ENCODE measurements at places on chromosomes 3 and 15.

DNA sequence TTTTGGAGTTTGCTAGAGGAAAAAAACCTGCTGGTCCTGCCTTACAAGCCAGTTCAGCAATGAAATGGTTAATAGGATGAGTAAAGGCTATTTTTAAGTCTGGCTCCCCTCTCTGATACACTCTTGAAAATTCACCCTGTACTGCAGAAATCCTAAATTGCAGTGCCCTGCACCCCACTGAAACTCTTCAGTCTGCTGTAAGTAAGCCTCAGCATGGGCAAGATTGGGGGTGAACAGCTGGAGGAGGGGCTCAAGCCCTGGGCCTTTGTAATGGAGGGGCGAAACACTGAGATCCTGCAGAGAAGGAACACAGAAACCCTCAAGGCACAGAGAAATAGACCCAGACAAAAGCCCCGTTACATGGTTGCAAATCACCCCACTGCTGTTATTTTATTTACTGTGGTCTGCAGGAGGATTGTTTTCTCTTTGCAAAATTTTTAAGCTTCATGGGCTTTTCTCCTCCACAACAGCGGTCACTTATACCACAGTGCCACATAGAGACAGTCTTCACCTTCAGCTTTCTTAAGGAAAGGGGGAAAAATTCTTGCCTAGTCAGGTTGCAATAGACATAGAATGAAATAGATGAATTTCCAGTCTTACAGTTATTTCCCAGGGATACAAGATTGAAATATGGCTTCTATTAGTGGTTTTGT lies 45.0 kb downstream of the SOX2 start:
- DNase-seq, result no peak

GRCh38 chr3:183514021-183514420 lies 41.5 kb downstream of the KLHL6 start:
- DNase-seq, result no peak

- peak; percentile 99 for DNase-seq
Measured at GRCh38 chr3:182118066-182118465, 406.3 kb downstream of the SOX2 start.

GRCh38 chr15:94631608-94632007 lies 400.2 kb downstream of the MCTP2 start:
- DNase-seq, result no peak

DNA sequence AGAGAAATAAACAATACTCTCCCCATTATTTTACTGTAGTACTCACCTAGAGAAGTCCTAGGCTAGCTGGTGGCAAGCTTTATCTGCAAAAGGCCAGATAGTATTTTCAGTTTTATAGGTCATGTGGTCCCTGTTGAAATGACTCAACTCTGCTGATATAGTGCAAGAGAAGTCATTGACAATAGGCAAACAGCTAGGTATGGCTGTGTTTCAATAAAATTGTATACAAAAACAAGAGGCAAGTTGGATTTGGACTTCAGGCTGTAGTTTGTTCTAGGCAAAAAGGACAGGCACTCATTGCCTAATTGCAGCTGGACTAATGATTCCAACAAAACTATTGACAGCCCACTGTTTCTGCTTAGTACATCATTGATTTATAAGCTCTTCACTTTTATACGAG lies 328.0 kb upstream of the PDZRN3 start:
- no peak for DNase-seq

GRCh38 chr15:30930422-30930821 lies 26.7 kb downstream of the FAN1 start:
- no peak for DNase-seq

GRCh38 chr3:67005974-67006373 lies 7.9 kb downstream of the KBTBD8 start:
- DNase-seq, result no peak

GRCh38 chr3:173268781-173269180 lies 127.7 kb upstream of the SPATA16 start:
- DNase-seq, result no peak

GRCh38 chr3:28077572-28077971 lies 163.8 kb upstream of the CMC1 start:
- DNase-seq, result peak; percentile 7

- peak; percentile 91 for DNase-seq
Measured at GRCh38 chr3:49339941-49340800, at the start of gene USP4. TSS of gene USP4 (minus strand) at chr3:49340053. CDS start at chr3:49340024, 29 bp downstream.

- peak; percentile 59 for DNase-seq
Measured at GRCh38 chr15:73851689-73852088, 21.7 kb upstream of the TBC1D21 start.

GRCh38 chr15:64897345-64897985 lies 14.2 kb upstream of the ANKDD1A start:
- DNase-seq, result peak; percentile 43

DNA sequence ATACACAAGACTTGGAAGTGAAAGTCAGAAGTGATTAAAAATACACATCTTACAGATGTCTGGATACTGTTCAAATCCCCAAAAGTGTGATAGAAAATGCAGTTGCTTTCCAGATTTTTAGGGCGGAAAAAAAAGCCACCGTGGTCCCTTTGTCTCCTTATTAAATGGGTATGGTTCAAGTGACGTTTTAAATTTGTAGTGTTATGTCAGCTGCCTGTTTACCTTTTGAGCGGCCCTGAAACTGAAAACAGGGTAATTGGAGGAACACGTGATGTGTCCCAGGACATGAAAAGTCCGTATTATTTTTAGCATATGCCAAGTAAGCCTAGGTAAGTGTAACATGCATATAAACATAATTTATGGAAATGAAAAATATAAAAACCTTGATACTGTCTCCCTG lies 109.0 kb upstream of the PDZRN3 start:
- no peak for DNase-seq

DNA sequence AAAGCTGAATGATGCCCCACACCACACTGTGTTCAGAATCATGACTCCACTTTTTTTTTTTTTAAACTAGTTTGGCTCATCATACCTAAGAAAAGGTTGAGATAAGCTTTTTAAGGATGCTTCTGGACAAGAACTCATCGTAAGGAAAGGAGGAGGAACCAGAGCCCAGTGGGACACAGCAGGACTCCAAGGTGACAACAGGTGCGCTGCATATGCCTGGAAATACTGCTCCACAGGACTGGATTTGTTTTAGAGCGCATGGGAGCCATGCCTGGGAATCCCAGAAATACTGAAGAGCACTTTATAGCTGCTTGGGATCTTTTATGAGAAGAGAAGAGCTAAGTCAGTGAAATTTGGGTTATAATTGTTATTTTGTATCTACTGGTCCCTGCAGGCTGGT lies 93.4 kb downstream of the NEDD4 start:
- no peak for DNase-seq

DNA sequence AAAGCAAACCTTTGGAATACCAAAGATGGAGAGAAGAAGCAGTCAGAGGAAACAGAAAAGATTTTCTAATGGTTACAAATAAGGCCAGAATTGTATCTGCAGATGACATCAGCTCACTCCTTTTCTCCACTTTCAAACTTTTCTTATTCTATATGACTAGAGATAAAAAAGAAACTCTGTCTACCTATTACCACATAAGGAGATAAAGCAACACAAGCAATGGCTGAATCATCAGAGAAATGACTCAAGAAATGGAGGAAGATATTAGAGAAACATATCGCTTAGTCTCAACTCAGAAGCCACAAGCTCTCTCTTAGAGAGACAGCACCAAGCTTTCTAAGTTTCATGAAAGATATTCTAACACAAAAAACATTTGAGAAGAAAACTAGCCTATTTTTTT lies 784.0 kb downstream of the ZPLD1 start:
- peak; percentile 16 for DNase-seq

GRCh38 chr15:27706300-27706699 lies 392.8 kb downstream of the OCA2 start:
- DNase-seq, result no peak

DNA sequence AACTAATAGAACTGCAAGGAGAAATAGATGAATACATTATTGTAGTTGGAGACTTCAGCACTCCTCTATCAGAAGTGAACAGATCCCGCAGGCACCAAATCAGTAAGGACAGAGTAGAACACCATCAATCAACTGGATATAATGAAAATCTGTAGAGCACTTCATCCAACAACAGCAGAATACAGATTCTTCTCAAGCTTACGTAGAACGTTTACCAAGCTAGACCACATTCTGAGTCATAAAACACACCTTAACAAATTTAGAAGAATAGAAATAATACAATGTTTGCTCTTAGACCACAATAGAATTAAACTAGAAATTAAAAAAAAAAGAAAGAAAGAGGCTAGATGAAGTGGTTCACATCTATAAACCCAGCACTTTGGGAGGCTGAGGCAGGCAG lies 70.7 kb upstream of the NEDD4 start:
- no peak for DNase-seq

- peak; percentile 22 for DNase-seq
Measured at GRCh38 chr15:49225572-49226281, 55.7 kb downstream of the GALK2 start.

- no peak for DNase-seq
Measured at GRCh38 chr15:101463270-101463669, 26.2 kb downstream of the PCSK6 start.

- DNase-seq, result no peak
Measured at GRCh38 chr3:141266186-141266585, 34.6 kb downstream of the PXYLP1 start.

GRCh38 chr3:88059380-88060170 lies 520 bp downstream of the ZNF654 start:
- no peak for DNase-seq

- no peak for DNase-seq
Measured at GRCh38 chr15:69951256-69951897, 146.3 kb downstream of the TLE3 start.

GRCh38 chr3:186510374-186511079 lies 33.7 kb downstream of the CRYGS start:
- no peak for DNase-seq

- DNase-seq, result no peak
Measured at GRCh38 chr3:112813016-112813415, 33.6 kb downstream of the CD200R1L start.

- peak; percentile 64 for DNase-seq
Measured at GRCh38 chr3:16906682-16907081, 21.9 kb downstream of the PLCL2 start.

GRCh38 chr3:170641510-170642236 lies 55.8 kb upstream of the SLC7A14 start:
- DNase-seq, result no peak

DNA sequence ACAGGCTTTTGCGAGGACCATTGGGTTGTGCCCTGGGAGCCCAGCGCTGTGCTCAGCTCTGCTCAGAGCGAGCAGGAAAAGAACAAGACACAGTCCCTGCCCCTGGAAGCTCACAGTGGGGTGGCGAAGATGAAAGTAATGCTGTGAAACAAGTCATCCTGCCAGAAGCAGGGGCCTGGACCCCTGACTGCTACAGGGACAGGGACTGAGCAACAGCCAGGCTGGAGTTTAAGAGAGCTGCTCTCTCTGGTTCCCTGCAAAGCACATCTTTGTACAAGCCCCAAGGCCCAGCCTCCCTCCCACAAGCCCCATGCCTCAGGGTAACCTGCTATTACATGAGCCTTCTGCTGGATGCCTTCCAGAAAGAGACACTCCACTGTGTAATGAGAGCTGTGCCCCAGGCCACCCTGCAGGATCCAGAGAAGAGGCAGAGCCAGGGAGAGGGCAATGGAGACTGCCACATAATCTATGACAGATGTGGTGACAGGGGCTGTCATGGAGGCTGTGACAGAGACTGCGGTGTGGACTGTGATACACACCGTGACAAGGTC lies 7.1 kb upstream of the HCN4 start:
- DNase-seq, result no peak

- no peak for DNase-seq
Measured at GRCh38 chr3:11909726-11910125, 63.0 kb upstream of the TAMM41 start.

DNA sequence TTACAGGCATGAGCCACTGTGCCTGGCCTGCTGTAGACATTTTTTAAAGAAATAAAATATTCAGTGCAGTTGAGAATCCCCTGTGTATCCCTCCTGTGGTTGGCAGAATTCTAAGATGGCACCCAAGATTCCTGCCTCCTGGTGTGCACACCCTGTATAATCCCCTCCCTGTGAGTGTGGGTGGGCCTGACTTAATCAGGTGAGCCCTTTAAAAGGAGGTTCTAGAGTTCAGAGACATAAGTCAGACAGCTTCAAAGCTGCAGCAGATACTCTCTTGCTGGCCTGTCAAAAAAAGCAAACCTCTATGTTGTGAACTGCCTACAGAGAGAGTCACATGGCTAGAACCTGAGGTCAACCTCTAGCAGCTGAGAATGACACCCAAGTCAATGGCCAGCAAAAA lies 7.0 kb upstream of the VIPR1 start:
- DNase-seq, result no peak

GRCh38 chr3:176740906-176741663 lies 456.2 kb downstream of the TBL1XR1 start:
- DNase-seq, result no peak

GRCh38 chr3:32948625-32949445 lies 2.6 kb upstream of the CCR4 start:
- no peak for DNase-seq

DNA sequence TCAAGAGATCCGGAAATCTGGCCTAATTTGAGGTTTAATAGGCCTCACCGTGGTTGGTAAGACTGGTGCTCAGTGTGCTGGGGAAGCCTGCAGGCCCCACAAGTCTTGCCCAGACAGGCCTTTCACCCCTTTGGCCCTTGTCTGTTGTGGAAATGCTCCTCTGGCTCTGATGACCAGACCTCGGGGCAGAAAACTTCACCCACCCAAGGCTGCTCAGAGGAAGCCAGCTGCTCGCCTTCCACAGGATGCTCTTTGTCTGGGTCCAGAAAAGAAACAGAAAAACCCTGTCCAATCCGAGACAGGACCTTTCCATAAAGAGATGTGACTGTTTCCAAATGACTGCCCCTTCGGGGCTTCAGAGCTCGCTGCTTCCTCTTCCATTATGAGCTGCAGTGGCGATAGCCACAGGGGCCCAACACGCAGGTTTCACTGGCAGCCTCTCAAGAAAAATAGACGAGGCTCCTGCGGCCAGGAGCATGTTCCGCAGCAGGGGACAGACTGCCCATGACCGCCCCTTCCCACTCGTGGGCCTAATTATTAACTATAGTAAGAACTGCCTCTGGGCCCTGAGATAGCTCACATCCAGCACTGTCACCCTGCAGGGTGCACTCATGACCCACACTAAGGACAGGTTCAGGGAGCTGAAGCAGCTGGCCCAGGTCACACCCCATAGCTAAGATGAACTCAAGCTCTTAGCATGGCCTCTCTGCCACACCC lies 6.8 kb upstream of the SNX22 start:
- DNase-seq, result peak; percentile 37

- DNase-seq, result peak; percentile 36
Measured at GRCh38 chr3:65342084-65342683, 654.4 kb upstream of the ADAMTS9 start.

DNA sequence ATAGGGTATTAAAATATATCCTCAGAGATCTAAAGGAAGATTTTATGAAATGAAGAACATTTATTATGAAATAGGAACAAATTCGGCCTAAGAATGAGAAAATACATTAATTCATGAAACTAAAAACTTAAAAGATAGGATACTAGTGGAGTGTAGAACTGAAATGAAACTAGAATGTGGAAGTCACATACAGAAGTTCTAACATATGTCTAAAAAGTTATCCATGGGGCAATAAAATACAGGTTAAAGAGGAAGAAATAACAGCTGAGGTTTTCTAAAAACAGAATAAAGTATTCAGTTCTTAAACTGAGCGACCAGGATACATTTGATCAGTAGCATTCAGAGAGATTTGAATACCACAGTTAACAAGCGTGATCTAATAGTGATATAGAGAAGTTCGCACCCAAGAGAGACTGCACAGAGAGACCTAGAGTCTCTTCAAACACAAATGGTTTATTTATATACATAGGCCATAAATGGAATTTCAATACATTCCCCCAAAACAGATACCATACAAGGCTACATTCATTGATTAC lies 85.9 kb downstream of the FEZF2 start:
- DNase-seq, result no peak

Measured in renal cortical epithelial cell (primary cell).